Activated CD8-positive, alpha-beta T cell treated with anti-CD3 and anti-CD28 coated beads, Interleukin-2, amount 10 ng/mL, durations not matched to agents 7 days and 5 days (primary cell): ENCODE measurements at places on chromosomes 11 and 22. TPM values are rescaled to one million over a fixed set of nuclear protein-coding genes. Genes with fewer than 3 reads are reported as not detected.

The GRM5 gene
- not detected for total RNA-seq

The ANKK1 gene
- not detected for total RNA-seq

DNA sequence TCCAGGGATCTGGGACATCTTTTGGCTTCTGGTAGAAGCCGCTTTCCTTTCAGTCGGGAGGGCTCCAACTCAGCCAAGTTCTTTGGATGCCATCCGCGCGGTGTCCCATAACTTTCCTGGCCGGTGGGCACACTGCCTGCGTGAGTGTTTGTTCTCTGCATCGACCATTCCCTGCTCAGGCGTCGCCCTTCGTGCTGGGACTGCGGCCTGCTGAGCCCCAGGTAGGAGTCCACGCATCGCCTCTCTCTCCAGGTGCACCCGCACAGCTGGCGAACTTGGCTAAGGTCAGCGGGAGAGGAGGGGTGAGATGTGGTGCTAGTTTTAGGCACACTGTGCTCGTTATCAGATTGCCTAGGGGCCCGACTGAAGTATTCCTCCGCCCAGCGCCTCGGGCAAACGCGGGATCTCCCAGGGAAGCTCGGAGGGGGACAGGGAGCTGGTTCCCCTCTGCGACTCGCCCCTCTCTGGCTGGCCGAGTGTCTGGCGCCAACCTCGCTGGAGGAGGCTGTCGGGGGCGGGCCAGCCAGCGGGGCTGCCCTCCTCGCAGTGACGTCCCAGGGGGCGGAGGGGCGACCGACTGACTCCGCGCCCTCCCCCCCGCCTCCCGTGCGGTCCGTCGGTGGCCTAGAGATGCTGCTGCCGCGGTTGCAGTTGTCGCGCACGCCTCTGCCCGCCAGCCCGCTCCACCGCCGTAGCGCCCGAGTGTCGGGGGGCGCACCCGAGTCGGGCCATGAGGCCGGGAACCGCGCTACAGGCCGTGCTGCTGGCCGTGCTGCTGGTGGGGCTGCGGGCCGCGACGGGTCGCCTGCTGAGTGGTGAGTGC, at the start of gene LAYN:
Gene LAYN (plus strand): TSS at position 607 of the 823 bp plus-strand sequence. CDS start 124 bp downstream, at position 731.
- peak; percentile 77 for DNase-seq

DNA sequence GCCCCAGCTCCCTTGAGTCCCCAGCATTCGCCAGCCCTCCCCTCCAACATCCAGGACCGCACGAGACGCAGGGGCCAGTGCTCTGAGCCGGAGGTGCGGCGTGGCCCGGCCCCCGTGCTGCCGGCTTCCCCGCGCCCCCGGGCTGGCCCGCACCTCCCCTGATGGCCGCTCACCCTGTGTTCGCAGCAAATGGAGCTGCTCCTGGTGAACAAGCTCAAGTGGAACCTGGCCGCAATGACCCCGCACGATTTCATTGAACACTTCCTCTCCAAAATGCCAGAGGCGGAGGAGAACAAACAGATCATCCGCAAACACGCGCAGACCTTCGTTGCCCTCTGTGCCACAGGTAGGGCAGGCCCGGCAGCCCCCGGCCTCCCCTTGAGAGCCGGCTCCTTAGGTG, 2.7 kb downstream of the CCND1 start:
- no peak for DNase-seq

DNA sequence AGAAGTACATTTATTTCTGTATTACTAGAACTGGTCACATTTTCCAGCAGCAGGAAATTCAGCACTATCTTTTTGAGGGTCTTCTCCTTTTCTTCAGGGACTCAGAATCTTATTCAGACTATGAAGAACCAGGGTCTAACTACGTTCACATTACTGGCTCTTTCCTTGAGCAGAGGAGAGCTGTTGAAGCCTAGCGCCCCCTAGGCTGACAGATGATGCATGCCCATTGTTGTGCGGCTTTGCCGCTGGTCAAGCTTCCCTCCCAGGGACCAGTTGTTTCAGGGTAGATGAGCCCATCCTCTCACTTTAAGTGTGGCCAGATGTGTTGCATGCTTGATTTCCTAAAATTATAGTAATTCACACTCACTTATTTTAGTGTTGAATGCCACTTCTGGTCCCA, 168.2 kb upstream of the PDGFD start:
- DNase-seq: no peak

GRCh38 chr11:114274637-114275036, 21.6 kb upstream of the NNMT start:
- no peak for DNase-seq

DNA sequence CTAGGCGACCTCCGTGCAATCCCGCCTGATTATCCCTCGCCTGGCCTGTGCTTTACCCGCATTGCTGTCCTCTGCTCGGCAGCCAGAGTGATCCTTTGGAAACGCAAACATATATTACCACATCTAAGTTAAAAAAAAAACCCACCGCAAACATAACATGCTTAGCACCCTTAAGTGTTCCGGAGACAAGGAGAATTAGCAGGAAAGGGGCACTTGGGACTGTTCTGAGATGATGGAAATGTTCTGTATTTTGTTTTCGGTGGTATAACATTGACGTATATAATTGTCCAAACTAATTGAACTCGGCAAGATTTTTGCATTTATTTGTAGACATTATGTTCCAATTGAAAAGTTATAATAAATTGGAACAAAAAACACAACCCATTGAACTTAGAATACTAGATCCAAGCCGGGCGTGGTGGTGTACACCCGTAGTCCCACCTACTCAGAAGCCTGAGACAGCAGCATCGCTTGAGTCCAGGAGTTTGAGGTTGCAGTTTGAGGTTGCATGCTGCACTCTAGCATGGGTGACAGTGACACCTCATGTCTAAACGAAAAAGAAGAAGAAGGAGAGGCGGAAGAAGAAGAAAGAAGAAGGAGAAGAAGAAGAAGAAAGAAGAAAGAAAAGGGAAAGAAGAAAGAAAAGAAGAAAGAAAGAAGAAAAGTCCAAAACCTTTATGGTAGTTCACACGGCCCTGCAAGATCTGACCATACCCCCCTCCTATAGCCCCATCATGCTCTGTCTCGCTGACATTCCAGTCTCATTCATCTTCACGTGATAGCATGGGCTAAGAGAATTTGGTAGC, 604 bp upstream of the POLR3H start:
- DNase-seq: no peak

- DNase-seq: no peak
Measured at GRCh38 chr11:73291196-73291595, 16.9 kb upstream of the ARHGEF17 start.

GRCh38 chr11:66665369-66665768, 12.3 kb downstream of the RBM4B start:
- DNase-seq: no peak

DNA sequence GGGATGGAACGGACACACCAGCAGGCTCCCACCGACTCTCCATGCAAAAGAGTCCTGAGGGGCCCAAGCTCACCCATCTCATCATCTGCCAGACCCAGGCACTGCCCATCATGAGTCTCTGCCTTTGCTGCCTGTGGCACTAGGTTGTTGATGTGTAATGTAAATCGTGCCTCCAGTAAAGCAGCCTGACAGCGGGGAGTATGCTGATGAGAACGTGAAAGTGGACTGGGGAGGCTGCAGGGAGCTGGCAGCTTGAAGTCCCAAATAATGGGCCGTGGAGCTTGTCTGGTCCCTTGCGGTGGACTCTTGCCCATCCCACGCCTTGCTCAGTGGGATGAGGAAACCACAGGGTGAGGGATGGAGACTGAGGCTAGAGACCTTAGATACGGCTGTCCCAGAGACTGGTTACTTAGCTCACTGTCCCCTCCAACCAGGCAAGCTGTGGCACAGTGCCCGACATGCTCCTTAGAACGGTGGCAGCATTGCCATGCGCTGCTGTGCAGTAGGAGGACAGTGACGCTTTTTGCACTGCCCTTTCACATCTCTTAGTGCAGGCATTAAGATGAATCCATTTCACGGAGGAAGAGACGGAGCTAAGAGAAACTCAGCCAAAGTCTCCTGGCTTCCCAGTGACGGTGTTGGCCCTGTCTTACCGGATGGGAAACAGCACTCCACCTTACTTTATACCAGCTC, 39.6 kb upstream of the PLET1 start:
- DNase-seq: no peak
